KBM-7 (cell line): ENCODE measurements at places on chromosomes 3 and 15.

GRCh38 chr3:120111898-120112297 lies 17.7 kb upstream of the GSK3B start:
- DNase-seq: no peak

DNA sequence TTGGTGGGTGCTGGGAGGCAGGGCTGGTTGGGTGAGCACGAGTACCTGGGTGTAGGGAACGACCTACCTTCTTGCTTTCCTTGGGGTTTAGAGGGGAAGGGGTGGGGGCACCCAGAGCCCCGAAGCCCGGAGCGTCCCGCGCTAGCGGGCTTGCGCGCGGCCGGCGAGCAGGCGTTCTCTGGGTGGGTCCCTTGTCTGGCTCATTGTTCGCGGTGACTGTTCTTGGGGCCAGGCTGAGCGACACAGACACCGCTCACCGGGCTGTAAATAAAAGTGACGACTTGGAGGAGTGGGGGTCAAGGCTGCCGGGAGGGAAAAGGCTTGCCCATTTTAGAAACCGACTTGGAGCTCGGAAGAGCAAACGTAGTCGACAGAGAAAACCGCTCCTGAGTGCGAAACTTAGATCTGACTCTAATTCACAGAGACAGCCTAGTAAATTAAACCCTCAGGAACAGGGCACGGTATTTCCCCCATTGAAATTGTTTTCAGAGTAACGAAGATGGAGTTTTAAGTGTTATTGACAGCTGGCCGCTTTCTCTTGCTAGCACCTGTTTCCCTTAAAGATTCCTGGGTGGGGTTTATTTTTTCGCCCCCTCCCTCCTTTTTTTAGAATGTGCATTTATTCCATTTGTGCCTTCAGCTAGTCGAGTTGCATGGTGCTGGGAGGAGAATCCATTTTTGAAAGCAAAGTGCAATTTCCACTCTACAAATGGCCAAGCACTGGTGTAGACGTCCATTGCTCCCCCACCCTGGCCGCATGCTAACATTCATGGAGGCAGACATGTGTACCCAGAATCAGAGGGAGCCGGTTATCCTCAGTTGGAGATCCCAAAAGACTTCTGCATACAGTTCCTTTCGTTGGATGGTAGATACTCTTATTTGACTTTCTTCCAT lies 532.1 kb upstream of the SEMA6D start:
- DNase-seq: no peak

DNA sequence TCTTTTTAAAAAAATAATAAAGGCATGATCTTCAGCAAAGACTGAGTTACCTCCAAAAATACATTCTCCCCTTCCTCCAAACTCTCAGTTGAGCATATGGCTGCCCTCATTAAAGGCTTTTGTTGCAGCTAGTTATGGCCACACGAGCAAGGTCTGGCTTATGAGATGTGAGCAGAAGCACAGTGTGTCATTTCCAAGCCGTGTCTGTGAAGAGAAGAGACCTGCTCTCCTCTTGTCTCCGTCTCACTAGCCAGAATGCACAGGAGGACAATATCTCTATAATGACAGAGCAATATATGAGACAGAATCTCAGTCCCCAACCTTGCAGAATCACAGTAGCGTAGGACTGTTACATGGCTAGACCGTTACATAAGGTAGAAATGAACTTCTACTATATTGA lies 152.3 kb downstream of the MAGI1 start:
- DNase-seq: no peak

DNA sequence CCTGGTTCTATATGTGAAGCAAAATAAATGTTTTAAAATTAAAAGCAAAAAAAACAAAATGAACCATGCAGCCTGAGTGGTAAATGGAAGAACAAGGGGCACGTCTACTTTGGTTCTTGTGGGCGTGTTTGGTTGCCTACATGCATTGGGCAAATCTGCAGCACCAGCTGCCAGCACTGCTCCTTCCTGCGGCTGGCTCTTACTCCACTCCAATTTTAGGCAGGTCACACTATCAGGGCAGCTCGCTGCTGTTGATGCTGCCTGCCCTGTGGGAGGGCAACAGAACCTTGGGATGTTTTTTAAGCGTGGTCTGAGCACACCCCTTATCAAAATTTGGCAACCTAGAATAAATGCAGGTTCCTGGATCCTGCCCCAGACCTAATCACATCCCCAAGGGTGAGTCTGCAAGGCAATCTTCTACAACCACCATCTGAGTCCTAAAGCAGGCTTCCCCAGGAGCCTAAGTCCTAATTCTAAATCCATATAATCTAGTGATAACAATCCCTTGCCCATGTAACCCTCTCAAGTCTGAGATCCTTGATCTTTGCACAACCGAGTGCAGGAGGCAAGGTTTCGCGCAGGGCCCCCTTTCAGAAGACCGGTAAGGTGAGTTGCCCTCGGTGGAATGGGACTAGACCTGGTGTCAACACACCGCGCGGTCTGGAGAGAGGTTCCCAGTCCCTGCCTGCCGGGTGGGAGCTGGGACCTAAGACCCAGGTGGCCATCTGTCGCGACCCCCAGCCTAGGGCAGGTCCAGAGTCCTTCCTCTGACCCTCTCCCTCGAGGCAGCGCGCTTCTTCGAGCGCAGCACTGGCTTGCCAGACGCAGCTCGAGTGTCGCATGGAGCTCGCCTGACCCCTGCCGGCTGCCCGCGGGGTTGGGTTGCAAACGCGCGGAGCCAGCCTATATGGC lies 15.9 kb downstream of the IVD start:
- peak; percentile 84 for DNase-seq

DNA sequence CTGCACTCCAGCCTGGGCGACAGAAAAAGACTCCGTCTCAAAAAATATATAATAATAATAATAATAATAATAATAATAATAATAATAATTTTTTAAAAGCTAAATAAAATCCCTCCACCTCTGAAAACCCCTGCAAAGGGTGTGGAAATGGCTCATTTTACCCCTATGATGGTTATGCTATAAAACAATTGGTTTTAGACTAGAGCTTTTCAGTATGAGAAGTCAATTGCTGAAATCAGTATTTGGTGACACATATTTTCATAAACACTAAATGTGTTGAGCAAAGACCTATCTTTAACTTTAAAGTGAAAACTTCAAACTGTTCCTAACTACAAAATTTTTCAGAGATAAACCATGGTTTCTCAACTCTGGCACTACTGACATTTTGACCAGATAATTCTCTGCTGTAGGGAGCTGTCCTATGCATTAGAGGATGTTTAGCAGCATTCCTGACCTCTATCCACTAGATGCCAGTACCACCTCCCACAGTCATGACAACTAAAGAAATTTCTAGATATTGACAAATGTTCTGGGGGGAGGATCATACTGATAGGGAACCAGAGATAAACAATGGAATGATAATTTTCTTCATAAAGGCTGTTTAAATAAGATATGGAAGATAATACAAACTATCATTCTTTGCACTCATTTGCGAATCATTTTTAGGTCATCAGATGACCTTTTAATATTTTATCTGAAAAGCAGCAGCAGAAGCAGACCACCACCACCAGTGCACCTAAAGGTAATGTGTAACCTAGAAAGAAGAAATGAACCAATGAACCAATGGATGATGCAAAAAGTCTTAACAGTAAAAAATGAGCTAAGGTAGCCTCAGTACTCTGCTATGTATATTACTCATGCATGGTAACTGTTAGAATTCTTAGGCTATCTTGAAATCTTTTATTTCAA lies 13.8 kb downstream of the PTPN9 start:
- DNase-seq: no peak

DNA sequence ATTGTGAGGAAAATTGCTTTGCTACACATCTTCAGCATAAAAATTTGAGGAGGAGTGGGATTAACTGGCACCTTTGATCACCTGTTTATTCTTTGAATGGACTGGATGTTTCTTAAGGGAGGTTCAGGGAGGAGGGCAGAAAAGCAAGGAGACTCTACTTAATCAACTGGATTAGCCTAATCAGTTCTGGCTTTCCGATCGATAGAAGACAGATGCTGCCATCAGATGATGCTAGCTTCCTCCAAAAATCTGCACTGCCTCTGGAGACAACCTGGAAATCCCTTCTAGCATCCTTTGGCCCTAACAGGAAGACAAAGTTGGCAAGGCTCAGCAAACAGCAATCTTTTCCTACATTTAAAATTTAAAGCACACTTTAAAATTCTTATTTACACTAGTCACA lies 197.8 kb downstream of the EBLN2 start:
- DNase-seq: no peak

DNA sequence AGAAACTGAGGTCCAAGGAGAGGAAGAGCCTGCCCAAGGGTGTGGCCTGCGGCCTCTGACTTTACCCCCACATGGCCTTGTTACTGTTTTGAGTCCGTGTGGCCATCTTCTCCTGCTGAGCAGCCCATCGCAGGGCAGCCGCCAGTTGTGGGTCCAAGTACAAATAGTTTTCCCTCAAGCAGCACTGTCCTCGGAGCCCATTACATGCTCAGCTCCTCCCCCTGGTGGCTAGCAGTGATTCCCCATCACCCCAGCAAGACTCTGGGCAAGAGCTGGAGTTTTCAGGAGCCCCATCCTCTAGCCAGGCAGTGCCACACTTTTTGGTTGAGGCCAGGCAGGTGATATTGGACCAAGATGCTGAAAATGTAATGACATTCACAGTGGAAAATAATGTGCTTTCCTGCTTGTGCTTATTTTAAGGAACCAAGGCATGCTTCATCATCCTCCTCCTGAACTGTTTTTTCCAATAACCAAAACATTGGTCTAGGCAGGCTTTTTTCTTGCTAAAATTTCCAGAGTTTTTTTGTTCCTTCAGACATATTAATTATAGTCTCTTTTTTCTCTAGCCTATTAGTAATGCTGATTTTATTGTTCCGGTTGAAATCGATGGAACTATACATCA lies 23.2 kb upstream of the VILL start:
- peak; percentile 83 for DNase-seq

DNA sequence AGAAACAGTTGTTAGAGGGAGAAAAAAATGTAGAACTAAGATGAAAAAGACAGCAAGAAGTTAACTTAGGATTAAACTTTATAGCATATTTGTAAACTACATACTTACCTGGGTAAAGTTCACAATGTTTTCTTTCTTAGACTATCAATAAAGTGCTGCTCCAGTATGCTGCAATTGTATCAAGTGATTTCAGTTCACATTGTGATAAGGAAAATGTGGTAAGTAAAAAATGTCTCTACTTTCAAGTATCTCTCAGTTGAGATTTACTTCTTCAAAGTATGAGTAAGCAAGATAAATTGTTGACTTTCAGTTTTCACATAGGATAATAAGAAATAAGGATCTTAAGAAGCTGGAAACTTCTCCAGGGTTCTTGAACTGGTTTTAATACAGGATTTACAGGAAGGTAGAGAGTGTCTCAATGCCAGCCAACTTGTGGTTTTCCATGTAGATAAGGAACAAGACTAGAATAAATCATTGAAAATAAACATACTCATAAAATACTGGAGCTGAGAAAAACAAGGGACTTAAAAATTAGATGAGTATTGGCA lies 528.8 kb downstream of the UNC13C start:
- DNase-seq: no peak

DNA sequence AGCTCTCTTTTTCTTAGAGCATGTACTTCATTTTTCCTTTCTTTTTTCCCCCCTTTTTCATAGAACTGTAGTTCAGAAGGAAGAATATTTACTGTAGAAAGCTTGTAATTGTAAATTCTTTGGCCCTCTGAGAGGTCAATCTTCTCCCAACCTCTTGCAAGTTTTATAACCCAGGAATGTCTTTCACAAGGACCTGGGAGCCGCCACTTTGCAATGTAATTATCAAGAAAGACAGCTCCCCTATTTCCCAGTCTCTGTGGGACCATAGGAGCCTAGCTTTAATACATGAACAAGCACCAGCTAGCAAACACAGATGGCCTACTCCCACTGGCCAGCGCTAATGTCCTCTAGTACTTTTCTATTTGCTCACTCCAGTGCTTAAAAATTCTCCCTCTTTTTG lies 51.4 kb downstream of the NFKBIZ start:
- DNase-seq: no peak

- DNase-seq: no peak
These were observed 43.6 kb upstream of the DCBLD2 start for GRCh38 chr3:98945101-98945524.

- DNase-seq: peak; percentile 26
These were observed 29.8 kb downstream of the STT3B start for GRCh38 chr3:31562525-31562924.

DNA sequence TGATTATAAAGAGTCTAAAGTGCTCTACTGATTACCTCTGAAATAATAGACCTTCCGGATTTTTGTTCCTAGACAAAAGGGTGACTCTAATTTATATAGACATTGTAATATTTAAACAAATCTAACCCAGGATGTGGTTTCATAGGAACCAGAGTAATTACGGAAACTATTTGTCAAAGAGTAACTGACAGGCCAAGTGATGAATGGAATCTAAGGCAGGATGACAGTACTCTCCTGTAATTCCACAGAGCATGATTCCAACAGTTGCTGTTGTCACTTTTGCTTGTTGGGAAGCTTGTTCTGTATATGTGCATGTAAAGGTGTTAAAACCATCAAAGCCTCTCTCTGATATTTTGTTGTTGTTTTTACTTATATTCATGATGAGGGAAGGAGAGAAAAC lies 1141.0 kb downstream of the IGSF11 start:
- no peak for DNase-seq

- DNase-seq: peak; percentile 76
These were observed 30.2 kb downstream of the IFT80 start for GRCh38 chr3:160368804-160369203.

- DNase-seq: peak; percentile 88
These were observed 16.9 kb upstream of the LPP start for GRCh38 chr3:188137051-188137450.

GRCh38 chr15:74383286-74383685 lies 15.8 kb upstream of the CYP11A1 start:
- no peak for DNase-seq

- no peak for DNase-seq
These were observed 30.9 kb downstream of the TFG start for GRCh38 chr3:100740207-100740606.

- no peak for DNase-seq
These were observed 63.7 kb upstream of the CRTC3 start for GRCh38 chr15:90465930-90466567.

DNA sequence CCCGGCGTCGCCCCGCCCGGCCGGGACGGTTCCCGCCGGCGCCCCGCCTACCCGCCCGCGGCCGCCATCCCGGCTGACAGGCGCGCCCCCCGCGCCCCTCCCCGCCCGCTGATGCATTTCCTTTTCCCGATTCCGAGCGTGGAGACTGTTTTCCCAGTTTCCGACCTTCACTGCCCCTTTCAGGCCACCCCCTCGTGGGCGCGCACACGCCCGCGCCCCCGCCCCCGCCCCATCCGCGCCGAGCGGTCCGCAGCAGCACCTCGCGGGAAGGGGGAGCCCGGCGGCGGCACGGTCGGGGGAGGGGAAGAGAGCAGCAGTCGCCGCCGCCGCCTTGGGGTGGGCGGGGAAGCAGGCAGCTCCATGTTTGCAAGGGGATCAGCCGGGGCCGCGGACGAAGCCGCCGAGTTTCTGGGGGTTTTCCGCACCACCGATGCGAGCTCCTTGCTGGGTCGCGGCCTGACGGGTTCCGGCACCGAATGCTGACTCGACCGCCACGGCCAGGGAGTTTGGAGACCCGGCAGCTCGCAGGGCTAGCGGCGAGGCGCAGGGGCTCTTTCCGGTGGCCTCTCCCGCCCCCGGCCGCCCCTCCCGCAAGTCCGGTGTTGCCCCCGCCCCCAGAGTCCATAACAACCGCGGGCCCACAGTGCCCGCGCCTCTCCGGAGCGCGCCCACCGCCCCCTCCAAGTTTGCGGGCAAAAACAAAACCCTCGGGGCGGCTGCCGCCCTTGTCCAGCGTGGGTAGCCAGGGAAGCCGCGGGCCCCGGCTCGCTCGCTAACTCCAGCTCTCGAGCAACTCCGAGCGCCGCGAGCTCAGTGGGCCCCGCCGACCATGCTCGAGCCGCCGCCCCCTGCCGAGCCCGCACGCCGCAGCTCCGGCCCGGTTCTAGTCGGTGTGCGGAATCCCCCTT lies 3.2 kb upstream of the SIN3A start:
- peak; percentile 74 for DNase-seq
